ENCODE measurements at places on chromosomes 11 and 22.

DNA sequence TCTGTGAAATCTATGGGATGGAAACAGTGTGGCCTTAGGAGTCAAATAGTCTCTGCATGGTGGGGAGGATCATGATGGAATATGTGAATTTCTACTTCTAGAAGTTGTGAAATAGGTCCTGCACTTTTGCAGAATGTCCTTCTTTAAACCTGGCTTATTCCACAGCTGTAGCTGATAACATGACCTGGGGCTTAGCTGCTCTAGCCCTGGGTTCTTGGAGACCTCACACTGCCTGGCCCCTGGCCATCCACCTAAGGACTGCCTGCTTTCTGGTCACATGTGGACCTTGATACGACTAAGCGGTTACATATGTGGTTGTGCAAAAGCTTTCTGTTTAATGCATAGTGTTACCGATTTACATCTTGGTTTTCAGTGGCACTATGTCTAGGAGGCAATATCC lies 88.2 kb downstream of the SWAP70 start:
- no peak for DNase-seq

- no peak for DNase-seq
Measured at GRCh38 chr22:29782061-29782845, 15.1 kb downstream of the UQCR10 start.

- no peak for DNase-seq
Measured at GRCh38 chr11:124976531-124976930, 22.5 kb downstream of the CCDC15 start.

GRCh38 chr22:39454385-39454871 lies 2.4 kb upstream of the MGAT3 start:
- DNase-seq: no peak

GRCh38 chr22:33421859-33422258 lies 363.7 kb upstream of the SYN3 start:
- DNase-seq: no peak

- peak; percentile 75 for DNase-seq
Measured at GRCh38 chr11:64355078-64355940, 3.7 kb upstream of the RPS6KA4 start.

DNA sequence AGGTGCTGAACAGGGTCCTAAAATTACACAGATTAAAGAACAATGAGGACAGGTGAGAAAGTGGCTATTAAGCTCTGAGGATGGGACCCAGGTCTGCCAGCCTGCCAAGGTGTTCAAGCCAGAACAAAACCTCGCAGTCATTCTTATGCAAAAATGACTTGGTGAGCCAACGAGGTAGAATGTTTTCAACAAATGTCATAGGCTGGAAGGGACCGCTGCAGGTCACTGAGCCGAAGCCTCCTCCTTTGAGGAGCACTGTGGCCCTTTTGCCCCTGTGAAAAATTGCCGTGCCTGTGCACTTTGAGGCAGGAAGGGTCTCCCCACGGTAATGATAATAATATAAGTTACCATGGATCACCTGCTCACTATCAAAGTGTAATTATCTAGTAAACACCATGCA lies 216.2 kb downstream of the DSCAML1 start:
- DNase-seq: no peak

DNA sequence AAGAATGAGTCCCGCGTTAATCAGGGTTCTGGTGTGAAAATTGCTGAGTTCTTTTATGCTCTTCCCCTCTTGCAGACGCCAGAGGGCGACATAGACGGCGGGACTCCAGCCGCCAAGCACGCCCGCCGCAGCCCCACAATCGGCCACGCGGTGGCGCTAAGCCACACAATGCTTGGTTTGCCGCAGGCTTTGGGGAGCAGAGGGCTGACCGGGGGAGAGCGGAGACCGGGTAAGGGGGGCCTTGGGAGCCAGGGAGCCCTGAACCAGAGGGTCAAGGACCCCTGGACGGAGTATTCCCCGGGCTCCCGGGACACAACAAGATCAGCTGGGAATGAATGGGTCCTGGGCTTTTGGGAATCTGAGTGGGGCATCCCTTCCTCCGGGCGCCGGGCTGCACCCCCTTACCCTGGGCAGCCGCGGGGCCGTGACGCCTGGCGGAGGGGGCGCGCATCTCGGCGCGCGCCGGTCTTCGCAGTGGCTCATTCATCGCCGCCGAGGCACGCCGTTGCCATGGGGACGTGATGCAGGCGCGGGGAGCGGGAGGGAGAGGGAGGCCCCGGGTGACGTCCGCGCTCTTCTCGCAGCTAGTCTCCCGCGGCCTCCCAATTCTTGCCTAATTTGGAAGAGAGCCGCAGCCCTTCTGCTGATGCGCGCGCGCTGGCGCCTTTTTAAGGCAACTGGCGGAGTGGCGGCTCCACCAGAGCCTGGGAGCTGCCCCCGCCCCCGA lies 12.2 kb upstream of the NPAS4 start:
- peak; percentile 99 for DNase-seq

GRCh38 chr11:133235381-133235780 lies 296.9 kb downstream of the OPCML start:
- no peak for DNase-seq

- no peak for DNase-seq
Measured at GRCh38 chr11:74783241-74783871, 34.7 kb downstream of the RNF169 start.

DNA sequence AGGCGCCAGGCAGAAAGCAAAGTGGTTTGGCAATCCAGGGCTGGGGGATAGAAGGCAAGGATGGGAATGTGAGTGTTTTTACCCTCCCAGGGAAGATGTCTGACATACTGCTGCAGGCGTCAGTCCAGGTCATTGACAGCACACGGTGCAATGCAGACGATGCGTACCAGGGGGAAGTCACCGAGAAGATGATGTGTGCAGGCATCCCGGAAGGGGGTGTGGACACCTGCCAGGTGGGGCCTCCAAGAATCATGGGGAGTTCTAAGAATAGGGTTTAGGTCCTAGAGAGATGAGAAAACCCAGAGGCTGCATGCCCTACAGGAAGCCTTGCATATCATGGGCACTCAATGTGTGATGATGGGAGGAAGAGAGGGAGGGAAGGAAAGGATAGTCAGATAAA lies 28.3 kb upstream of the SMIM35 start:
- DNase-seq: no peak

- DNase-seq: no peak
Measured at GRCh38 chr11:128547946-128548648, 39.3 kb downstream of the ETS1 start.

DNA sequence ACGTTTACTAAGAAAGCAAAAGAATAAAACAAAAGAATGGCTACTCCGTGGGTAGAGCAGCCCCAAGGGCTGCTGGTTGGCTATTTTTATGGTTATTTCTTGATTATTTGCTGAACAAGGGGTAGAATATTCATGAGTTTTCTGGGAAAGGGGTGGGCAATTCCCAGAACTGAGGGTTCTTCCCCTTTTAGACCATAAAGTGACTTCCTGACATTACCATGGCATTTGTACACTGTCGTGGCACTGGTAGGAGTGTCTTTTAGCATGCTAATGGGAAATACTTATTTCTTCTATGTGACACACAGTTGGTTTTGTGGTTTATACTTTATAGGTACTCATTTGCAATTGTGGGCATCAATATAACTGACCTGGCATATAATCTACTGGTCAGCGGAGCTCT lies 56.3 kb downstream of the SLN start:
- no peak for DNase-seq

DNA sequence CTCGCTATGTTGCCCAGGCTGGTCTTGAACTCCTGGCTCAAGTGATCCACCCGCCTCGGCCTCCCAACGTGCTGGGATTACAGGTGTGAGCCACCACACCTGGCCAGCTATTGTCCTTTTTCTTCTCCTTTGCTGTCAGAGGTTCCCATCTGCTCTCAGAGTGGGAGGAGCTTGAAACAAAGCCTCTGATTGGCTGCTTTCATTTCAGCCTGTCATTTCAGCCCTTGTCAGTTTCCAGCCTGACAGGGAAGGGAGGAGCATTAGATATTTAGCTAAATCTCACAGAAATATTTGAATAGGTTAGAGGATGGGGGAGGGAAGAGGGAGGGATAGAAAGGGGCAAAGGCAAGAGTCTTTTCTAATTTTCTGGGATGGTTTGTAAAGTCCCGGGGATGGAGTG lies 8.7 kb downstream of the SLC22A6 start:
- no peak for DNase-seq

GRCh38 chr11:129067454-129067853 lies 124.7 kb downstream of the ARHGAP32 start:
- no peak for DNase-seq

- no peak for DNase-seq
Measured at GRCh38 chr22:29352778-29353177, 35.6 kb downstream of the AP1B1 start.

DNA sequence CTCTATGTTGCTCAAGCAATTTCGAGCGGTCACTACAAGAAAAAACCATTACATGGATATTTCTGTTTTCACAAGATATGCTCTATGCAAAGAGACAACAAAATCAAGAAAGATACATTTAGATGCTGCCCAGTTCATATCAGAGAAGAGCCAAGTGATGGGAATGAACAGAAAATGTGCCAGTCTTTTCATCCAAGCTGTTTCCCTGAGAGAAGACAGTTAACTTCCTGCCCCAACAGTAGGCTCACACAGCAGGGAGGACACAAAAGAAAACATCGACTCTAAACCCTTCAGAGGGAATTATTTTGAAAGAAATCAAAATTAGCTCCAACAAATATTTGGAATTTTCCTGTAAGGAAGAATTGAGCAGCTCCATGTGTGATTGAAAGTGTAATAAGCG lies 11.6 kb downstream of the JAML start:
- DNase-seq: no peak

- DNase-seq: no peak
Measured at GRCh38 chr11:74033046-74033445, 24.2 kb upstream of the UCP3 start.

DNA sequence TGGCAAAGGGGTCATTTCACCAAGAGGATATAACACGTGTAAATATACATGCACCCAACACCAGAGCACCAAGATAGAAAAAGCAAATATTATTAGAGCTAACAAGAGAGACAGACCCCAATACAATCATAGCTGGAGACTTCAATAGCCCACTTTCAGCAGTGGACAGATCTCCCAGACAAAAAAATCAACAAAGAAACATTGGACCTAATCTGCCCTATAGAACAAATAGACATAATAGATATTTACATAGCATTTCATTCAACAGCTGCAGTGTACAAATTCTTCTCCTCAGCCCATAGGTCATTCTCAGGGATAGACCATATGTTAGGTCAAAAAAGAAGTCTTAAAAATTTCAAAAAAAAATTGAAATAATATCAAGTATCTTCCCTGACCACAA lies 312.8 kb downstream of the TTC28 start:
- DNase-seq: no peak

DNA sequence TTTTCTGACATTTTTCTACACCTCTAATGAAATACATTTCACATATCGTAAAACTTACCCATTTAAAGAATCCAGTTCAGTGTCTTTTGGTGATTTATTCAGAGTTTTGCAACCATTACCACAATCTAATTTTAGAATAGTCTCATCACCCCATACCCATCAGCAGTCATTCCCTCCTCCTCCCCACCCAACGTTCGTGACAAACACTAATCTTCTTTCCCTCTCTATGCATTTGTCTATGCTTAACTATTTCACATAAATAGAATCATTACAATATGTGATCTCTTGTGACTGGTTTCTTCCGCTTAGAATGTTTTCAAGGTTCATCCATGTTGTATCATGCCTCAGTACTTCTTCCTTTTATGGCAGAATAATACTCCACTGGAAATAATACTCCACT lies 9.5 kb downstream of the TTC28 start:
- DNase-seq: no peak

DNA sequence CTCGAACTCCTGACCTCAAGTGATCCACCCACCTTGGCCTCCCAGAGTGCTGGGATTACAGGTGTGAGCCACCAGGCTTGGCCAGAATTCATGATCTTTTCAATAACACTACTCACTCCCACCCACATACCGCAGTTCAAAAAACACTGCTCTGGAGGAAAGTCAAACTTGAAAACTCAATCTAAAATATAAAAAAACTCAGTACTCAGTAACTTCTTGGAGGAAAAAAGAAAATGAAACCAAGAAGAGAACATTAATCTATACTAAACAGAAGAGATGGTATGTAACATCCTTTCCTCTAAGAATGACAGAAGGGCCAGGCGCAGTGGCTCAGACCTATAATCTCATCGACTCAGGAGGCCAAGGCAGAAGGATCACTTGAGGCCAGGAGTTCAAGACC lies 58.3 kb downstream of the MRTFA start:
- peak; percentile 47 for DNase-seq
